ENCODE measurements at places on chromosomes 13 and 19.

DNA sequence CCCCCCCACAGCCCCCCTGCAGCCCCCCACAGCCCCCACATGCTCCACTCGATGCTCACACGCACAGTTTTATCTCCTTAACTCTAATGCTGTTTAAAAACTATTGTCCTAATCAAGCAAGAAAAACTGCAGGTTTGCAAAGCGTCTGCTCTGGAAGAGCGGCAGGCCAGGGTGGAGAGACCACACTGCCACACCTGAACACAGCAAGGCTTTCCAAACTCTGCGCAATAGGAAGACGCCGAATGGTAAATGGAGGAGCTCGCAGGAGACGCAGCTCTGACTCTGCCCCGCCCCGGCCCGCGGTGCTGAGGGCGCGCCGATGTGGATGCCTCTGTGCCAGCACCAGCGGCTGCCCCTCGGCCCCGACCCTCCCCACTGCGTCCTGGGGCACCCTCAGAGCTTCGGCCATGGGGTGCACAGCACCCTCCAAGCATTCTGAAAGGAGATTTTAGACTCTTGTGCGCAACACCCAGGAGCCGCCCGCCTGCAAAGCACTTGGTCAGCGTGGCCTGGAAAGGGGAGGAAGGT is 32.4 kb downstream of the RASA3 start:
- peak; percentile 3 for DNase-seq

GRCh38 chr19:41364524-41365391 is 809 bp upstream of the B9D2 start:
- no peak for DNase-seq

DNA sequence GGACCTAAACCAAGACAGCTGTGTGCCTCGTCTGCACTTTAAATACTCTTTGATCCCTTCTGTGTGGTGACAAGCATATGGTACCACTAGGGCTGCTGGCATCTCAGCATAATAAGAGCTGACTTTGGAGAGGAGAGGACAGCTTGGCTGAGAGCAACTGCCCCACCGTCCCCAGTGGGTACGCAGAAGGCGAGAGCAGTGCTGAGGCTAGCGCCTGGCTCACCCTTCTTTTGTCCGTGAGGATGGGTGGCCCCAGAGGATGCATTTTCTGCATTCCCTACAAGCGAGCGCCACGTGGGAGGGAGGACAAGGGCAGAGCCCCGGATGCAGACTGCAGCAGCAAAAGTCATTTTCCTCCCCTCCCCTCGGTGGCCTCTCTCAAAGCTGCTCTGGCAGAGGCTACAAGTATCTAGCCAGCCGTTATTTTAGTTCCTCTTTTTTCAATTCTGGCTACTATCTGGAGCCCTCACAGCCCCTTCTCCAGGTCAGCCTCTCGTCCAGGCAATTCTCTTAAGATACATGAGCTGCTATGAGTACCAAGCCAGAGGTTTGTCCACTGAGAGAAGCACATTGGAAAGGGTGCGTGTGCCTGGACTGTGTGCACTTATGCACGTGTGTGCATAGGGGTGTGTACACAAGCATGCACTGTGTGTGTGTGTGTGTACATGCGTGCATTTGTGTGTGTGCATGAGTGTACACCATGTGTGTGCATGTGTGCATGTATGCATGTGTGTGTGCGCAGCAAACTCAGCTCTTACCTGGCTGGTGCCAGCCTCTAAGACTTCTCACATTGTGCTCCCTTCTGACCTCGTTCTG is 51.3 kb downstream of the RAB20 start:
- DNase-seq, result no peak

DNA sequence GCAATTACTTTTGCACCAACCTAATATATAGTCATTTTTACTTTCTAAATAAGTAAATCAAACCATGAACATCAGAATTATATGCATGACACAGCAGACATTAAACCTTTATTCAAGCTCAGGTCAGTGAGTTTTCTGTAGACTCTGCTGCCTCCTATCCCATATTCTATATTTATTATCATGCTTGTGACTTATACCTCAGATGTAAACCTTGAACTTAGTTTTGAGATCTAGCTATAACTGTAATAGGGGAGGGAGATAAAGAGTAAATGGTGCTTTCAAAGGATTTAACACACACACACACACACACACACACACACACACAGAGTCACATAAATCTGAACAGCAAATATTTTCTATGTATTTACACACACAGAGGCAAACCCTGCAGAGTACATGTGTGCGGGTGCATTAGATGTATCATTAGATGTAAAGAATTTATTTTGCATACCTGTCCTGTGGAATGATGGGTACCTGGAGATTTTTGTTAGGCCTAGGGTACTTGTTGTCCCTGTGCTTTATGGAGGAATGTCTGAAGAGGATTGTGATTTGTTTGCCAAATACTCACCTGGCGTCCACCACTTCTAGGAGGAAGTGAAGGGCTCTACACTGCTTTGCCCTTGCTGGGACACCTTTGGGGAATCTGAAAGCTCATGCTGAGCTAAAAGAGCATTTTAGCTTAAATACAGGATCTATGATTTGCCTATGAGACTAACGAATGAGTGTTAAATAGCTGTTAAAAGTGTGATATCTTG is 521.9 kb downstream of the KLF5 start:
- DNase-seq, result no peak

DNA sequence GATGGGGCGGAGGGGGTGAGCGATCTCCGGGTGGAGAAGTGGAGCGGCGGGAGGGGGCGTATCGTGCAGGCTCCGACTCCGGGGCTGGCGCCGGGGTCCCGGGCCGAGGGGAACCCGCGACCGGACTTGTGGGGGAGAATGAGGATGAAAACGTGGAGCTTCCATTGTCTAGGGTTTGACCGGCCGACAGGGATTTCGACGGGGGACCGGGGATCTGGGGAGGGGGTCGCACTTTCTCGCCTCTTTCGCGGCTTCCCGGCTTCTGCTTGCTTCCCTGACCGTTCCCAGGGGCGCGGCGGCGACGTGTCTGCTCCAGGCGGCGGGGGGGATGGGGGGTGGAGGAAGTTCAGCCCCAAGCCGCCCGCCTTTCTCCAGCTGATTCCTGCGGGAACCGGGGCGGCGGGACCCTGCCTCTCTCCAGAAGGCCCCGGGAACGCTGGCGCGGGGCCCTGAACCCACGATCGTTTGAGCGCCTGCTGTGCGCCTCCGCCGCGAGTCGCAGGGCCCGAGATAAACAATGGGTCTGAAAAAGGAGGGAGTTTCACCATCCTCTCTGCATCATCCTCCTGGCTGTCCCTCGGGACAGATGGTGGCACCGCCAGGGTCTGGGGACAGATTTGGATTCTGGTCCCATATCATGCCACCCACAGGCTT is 790 bp downstream of the TPM4 start:
- peak; percentile 20 for DNase-seq

GRCh38 chr13:19020988-19021387 is 160.6 kb downstream of the TUBA3C start:
- no peak for DNase-seq

GRCh38 chr13:45879666-45880065 is 28.1 kb upstream of the SIAH3 start:
- DNase-seq, result no peak

DNA sequence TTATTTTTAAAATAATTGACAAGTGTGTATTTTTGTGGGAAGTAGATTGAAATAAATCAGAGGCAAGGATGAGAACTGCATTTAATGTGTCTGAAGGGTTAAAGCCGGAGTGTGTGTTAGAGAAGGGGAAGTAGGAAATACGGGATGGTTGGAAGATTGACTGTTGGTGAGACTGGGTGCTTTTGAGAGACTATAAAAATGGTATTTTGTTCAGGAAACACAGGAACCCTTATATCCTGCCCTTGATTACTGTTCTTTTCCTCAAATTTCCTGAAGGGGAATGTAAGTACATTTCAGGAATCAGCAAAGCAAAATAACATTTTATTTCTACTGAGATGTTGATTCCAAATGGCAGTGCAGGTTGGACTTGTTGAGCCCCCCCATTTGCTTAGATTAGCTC is 15.1 kb downstream of the IFT88 start:
- no peak for DNase-seq

GRCh38 chr19:48720251-48720612 is 707 bp upstream of the MAMSTR start:
- no peak for DNase-seq

DNA sequence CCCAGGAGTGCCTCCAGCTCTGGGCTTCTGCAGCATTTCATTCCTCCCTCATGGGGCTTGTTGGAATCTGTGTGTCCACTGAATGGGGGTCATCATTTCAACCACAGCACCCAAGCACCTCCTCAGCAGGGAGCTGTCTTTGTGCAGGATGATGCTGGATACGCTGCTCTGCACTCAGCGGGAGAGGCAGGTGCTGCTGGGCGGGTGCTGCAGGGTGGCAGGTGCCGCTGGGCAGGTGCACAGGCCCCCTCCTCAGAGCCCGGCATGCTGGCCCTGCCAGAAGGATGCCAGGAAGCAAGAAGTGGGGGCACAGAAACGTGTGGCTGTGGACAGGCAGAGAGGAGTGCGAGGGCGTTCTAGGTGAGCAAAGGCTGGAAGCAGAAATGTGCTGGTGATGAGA is 121.8 kb upstream of the VSTM2B start:
- peak; percentile 93 for DNase-seq

DNA sequence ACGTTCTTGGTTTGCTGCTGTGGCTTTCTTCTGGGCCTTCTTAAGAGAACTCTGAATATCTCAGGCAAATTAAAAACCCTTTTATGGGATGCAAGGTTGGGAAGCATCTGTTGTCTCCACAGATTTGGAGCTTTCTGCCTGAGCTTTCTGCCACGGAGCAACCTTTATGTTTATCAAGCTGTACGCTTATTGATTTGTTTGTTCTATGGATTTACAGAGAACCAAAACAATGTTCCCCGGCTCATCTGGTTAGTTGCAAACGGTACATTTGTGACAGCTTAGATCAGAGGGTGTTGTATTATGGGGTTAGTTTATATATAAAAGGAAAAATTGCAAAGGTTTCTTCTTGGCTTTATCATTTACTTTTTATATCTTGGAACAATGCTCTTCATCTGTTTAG is 479.6 kb downstream of the DIAPH3 start:
- no peak for DNase-seq

DNA sequence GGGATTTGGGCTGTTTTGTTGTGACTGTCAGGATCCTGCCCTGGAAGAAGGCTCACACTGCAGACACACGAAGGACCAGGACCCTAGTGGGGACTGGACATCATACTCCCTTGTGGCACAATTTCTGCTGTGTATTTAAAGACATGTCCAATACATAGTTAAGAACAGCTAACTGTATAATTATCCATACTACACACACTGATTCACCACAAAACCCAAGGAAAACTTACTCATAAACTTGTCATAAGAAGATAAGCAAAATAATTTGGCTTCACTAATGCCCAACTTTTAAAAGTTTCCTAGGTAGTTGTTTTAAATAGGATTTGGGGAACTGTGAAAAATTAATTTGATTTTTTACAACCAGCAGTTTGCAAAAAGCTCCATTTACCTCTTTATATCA is 46.1 kb downstream of the LATS2 start:
- DNase-seq, result no peak

DNA sequence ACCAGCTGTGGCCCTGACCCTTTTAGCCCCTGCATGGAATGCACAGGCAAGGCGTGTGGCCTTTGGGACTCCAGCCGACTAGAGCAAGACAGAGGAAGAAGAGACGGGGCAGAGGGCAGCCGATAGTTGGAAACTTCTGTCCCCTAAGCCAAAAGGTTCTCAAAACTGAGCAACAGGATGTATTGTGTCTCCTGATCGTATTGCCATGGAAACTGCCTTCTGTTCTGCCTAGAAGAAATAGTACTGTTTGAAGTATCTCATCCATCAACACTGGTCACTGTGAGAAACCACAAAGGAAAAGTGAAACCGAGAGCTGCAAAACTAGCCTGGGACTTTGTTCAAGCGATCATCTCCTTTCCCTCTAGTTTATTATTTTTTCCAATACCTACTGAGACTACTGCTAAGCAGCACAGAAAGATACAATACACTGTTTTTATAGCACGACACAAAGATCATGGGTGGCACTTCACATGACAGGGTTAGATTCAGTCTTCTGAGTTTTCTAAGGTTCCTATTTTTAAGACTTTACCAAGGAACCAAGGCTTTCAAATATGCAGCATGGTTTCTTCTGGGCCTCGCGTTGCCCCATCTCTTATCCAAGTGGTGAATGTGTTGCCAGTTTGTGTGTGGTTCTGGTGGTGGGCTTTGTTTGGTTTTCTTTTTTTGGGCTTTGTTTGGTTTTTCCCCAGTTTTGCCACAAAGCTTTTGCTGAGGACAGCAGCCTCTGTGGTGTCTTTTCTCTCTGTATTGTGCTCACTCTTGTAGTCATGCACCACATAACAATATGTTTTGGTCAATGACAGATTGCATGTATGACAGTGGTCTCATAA is 49.3 kb upstream of the GPR183 start:
- DNase-seq, result no peak

GRCh38 chr13:20974981-20975585 is 72.5 kb upstream of the XPO4 start:
- no peak for DNase-seq

- DNase-seq, result no peak
Measured at GRCh38 chr13:110630566-110631119, 15.3 kb downstream of the NAXD start.

- DNase-seq, result no peak
Measured at GRCh38 chr19:50795664-50796073, 5.5 kb downstream of the ACP4 start.

- no peak for DNase-seq
Measured at GRCh38 chr13:103931885-103932284, 865.7 kb upstream of the SLC10A2 start.

DNA sequence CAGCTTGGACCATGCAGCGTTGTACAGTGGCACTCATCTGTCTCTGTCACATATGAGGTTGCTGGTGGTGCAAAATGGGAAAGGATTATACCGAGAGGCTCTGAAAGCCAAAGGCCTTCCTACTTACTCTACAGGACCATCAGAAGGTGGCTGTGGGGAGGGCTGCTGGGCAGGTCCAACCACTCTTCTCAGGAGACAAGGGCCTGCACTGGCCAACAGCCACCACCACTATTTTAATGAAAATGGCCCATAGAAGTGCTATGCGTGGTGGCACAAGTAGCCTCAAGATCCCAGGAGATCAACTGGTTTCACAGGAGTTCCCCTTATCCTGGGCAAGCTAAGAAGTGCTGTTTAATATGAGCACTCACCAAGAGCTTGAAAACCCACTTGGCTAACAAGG is 52.3 kb downstream of the MRPL57 start:
- no peak for DNase-seq

DNA sequence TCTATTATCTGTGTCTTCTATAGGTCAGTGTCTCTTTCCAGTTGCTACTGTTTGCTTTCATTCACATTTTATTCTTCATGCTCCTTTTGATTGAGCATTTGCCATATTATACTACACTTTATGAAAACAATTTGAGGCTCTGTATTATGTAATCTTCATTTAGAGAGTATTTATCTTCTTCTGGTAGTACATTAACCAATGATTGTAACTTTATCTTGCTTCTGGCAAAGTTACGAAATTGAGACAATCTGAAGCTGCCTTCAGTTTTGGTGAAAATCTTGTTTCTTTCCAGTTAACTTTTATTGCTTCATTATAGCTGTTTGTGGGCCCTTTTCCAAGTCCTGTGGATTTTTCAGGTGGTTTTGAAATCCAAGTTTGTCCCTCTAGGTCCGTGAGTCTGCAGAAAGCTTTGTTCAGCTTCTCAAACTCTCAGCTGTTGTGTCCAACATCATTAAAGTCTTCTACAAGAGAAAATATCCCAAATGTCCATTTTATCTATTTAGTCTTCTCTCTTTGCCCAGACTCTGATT is 1255.4 kb upstream of the SPRY2 start:
- no peak for DNase-seq

GRCh38 chr13:34868733-34869132 is 73.3 kb upstream of the NBEA start:
- DNase-seq, result no peak
